ENCODE measurements at places on chromosomes 12 and 14.

GRCh38 chr12:110702081-110702480 is 13.2 kb upstream of the HVCN1 start:
- DNase-seq = no peak

- no peak for DNase-seq
These were observed 8.3 kb upstream of the KLRK1 start for GRCh38 chr12:10398168-10398567.

GRCh38 chr14:93946541-93947090 is 19.5 kb downstream of the FAM181A start:
- no peak for DNase-seq

DNA sequence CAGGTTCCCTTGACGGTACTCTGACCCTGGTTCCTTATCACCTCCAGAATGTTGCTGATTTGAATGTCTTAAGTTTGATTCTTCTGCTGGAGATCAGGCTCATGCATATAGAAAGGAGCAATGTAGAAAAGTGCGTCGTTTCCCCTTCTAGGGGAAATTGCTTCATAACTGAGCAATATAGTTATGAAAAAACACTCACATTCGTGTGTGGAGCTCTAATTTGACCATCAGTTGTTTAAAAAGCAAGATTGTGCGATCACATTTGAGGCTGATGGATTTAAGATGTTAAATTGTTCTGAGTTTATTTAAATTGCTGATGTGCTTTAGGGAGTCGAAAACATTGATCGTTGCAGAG is 19.2 kb downstream of the PELI2 start:
- DNase-seq = no peak

GRCh38 chr12:1189163-1189562 is 198.1 kb downstream of the ERC1 start:
- no peak for DNase-seq

GRCh38 chr14:38592764-38593442 is 337.0 kb upstream of the CLEC14A start:
- no peak for DNase-seq

DNA sequence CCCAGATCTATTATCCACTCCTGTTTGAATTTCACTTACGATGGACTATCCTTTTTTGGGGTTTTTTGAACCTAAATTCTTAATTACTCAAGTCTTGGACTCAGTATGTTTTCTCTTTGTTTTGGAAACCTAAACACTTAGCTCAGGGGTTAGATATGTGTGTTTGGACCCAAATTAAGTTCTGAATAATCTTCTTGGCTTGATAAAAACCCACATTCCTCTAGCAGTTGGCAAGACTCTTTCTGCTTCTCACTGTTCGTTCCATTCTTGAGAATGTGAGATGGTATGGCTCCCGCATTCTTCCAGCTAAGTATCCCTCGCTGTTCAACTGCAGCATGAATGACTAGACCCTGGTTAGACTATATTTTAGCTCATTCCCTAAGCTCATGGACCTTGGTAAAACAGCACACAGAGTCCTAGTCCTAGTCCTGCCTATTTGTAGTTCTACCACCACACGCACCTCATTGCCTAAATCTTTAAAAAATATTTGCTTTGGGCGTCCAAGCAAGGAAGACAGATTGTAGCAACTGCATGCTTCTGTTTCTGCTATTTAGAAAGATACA is 860.0 kb downstream of the RPS29 start:
- no peak for DNase-seq

DNA sequence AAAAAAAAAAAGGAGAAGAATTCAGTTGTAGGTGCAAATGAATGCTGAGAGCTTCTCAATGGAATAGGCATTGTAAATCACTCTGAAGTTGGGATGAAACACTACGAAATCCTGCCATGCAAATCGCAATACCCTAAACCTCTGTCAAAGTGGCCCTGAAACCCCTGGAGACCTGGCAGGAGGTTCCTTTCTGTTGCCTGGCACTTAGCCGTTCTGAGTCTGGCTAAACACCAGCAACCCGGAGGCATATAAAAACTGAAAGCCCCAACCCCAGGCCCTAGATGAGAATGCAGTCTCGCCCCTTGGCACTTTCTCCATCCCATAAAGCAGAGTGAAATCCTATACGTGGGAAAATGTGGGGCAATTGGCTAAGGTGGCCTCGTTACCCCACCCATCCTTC is 151.5 kb upstream of the PARP11 start:
- DNase-seq = no peak

DNA sequence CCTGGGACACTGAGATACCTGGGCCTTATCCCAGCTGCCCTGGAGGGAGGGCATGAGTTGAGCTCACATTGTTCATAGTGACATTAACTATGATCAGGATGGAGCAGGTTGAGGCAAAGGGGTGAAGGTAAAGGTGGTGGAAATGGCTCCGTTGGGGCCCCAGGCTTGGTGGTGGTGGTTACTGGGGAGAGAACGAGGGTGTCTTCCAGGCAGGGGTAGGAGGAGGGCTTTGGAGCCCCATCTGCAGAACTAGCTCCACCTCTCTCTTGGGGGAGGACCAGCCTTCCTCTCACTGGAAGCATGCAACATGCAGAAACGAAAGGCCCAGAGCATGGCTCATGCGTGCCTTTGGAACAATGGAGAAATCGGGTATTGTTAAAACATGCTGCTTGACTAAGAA is 217.0 kb downstream of the SLC41A2 start:
- no peak for DNase-seq

GRCh38 chr14:93732524-93732923 is 55.8 kb downstream of the PRIMA1 start:
- no peak for DNase-seq

DNA sequence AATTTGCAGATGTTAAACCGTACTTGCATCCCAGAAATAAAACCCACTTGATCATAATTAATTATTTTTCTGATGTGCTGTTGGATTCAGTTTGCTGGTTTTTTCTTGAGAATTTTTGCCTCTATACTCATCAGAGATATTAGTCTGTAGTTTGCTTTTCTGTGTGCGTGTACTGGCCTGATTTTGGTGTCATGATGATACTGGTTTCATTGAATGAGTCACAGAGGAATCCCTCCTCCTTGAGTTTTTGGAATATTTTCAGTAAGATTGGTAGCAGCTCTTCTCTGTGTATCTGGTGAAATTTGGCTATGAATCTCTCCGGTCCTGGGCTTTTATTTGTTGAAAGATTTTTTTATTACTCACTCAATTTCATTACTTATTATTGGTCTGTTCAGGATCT is 100.4 kb upstream of the PMCH start:
- DNase-seq = peak; percentile 13

- DNase-seq = no peak
These were observed 107.8 kb upstream of the GRIP1 start for GRCh38 chr12:66786531-66787308.

- no peak for DNase-seq
These were observed 9.4 kb downstream of the AHNAK2 start for GRCh38 chr14:104968541-104969401.

DNA sequence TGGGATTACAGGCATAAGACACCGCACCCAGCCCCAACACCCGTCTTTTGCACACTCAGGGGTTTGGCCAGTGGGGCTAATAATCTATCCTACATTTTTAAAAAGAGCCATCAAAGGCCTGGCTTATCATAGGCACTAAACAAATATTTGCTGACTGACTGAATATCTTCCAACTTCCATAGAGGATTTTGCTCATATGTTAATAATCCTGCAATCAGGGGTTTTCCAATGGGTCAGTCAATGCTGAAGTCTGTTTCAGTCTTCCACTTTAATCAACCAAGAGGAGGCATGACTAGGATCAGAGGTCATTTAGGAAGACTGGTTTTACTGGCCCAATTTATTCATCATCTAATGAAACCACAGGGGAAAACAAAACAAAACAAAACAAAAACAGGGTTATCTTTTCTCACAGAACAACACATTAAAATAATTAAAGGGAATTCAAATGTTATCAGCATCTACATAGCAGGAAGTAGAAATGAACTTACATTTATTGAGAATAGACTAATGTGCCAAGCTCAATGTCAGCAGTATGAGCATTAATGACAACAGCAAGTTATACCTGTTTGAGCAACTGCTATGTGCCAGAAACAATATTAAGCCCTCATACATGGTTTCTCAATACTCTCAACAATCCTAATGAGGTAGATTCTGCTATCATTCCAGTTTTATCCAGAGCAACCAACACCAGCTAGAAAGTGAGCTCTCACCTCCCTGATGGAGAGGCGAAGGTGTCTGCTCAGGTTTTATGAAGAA is 372.2 kb downstream of the EGLN3 start:
- DNase-seq = no peak

GRCh38 chr12:105729926-105730325 is 399.4 kb downstream of the C12orf75 start:
- DNase-seq = no peak

DNA sequence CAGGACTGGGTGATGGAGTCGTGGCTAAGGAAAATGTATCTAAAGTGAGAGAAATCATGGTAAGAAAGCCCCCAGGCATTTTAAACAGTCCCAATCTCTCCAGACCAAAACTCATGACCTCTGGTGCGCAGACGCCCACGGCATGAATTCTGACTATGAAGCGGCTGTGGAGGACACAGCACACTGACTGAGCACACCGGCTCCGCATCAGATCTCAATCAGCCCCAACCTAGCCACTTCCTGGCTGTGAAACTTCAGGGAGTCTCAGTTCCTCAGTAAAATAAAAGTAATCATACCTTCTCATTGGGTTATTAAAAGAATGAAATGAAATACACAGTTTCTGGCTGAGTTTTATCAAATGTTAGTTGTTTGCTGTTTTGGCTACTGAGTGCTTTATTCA is 38.7 kb downstream of the SETD3 start:
- no peak for DNase-seq

- DNase-seq = no peak
These were observed 189.7 kb upstream of the GRIN2B start for GRCh38 chr12:14171106-14171505.

DNA sequence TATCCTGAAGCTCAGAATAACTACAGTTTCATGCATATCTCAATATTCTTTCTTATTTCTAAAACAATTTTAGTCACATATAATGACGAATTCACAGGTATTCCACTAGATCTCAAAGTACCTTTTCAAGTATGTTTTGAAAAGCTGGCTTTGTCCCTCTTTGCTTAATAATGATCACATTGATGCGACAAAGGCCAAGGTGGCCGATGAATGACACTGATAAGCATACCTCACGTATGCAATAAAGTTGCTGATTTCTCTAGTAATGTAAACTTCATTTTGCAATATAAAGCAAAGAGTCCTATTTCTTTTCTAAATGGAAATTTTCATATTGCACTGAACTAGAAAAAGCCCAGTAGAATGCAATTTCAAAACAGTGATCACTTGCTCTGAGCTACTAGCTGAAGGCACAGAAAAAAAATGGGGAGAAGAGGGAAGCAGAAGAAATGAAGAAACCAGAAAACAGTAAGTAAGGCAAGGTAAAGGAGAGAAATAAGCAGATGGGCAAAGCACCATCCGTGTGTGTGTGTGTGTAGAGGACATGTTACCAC is 29.3 kb downstream of the FGD6 start:
- no peak for DNase-seq

DNA sequence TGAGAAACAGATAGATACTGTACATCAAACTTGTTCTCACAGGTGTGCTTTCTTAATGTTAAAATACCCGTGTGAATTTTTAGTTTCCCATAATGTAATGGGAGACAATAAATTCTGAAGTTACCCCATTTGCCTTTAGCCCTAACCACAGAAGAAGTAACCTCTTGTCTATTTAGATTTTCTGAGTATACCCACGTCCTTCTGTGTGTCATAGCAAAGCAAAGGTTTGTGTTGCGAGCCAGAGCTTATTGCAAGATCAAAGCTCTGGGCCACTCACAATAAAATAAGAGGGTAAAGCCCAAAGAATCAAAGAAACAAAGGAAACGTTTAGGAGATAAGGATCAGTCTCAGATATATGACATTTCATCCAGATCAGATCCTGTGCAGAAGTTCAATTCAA is 73.9 kb downstream of the BMP4 start:
- DNase-seq = no peak

DNA sequence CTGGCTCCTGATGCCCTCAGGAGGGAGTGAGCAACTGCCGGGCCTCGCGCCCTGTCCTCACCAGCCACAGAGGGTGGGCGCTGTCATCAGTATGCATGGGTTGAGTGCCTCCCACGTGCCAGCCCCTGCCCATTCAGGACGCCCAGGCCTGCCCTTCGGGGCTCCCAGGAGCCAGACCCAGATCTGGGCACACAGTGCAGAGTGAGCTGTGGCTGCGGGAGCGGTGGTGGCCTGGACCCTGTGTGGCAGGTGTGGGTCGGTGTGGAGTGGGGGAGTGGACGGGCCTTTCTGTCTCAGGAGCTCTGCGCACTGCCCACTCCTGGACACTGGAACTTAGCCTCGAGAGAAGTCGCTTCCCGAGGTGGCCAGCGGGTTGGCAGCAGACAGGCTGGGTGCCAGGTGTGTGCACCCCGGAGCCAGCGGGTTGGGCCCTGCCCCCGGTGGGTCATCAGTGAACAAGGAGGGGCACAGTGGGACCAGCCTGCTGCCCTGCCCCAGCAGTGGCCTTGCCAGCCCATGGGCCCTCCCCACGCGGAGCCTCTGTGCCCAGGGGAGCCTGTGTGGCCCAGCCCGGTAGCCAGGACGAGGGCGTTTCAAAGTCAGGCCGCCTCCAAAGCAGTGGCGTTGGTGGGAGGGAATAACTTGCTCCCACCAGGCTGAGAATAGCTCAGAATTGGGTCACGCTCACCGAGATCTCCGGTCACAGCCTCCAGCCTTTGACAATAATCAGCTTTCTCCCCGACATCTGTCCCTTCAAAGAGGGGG is 9.5 kb downstream of the TRMT61A start:
- no peak for DNase-seq

DNA sequence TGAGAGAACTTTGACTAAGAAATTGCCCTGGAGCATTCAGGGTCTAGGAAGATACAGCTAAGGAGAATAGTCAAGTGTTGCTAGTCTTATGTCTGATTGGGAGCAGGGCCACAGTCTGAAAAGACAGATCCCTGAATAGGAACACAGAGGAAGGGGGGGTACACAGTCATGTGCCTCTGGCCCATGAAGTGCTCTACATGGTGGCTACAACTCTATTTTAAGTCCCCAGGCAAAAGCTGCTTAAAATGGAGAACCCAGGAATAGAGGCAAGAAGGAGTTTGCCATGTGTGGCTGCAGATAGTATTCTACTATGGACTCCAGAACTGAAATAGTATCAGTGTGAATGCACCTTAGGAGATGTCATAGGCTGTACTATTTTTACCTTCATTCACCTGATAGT is 118.0 kb upstream of the NPAS3 start:
- DNase-seq = no peak

DNA sequence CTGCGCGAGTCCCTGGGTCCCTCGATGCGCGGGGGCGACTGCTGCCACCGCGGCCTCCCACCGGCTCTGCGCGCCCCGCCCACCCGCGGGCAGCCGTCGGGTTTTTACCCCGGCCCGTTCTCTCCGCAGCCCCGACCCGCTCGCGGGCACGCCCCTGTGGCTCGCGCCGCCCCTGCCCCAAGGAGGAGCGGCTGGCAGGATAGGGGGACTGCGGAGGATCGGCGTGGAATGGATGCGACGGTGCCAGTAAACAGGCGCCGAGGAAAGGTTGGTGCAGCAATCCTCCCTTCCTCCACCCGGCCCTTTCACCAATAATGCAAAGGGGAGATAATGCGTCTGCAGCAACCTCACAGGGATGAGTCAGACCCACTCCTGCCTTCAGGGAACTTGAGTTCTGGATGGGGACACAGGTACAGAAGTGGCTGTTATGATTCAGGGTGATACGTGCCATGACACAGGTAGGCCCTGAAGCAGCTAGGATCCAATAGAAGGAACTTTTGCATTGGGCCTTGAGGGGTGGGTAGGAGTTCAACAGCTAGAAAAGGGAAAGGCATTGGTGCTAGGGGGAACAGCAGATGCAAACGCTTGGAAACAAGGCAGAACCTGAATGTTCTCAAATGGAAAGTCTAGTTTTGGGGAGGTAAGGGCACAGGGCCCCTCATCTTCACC is 554 bp upstream of the DEGS2 start:
- DNase-seq = no peak

- DNase-seq = no peak
These were observed 790 bp downstream of the GTF2A1 start for GRCh38 chr14:81219759-81220579.

Measured in fibroblast of skin of left biceps (primary cell).